ENCODE measurements at places on chromosomes 6 and 20.
A peak's percentile ranks its signal among the peaks of the same experiment; 100 is the strongest.

- no peak for DNase-seq
Observed at GRCh38 chr6:137708481-137708880, 158.6 kb upstream of the TNFAIP3 start.

DNA sequence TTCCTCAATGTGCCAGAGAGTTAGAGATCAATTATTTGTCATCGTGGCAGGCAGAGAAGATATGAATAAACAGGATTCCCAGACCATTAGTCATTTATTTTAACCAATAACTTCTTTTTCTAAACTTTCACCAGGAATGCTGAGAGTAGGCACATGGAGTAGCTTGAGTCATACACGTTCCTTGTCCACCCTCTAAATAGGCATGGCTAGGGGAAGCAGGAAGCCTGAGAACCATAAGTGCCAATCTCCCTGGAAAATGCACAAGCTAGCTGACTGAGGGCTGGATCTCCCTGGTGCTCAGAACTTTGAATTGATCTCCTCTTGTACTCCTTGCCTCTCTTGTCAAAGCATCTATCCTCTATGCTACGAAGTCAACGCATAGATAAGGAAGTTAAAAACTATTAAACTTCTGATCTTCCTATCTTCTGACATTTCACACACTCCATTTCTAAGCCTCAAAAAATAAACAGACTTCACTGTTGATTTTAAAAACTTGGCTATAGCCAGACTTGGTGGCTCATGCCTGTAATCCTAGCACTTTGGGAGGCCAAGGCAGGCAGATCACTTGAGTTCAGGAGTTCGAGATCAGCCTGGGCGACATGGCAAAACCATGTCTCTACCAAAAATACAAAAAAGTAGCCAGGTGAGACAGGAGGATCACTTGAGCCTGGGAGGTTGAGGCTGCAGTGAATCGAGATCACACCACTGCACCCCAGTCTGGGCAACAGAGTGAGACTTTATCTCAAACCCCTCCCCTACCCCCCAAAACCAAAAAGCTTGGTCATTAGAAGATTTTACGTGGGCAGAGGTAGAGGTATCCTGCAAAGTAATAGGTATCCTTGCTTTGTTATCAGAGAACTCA, 11.8 kb downstream of the ADTRP start:
- DNase-seq, result peak; percentile 96

- no peak for DNase-seq
Observed at GRCh38 chr6:16007146-16007545, 121.7 kb upstream of the MYLIP start.

DNA sequence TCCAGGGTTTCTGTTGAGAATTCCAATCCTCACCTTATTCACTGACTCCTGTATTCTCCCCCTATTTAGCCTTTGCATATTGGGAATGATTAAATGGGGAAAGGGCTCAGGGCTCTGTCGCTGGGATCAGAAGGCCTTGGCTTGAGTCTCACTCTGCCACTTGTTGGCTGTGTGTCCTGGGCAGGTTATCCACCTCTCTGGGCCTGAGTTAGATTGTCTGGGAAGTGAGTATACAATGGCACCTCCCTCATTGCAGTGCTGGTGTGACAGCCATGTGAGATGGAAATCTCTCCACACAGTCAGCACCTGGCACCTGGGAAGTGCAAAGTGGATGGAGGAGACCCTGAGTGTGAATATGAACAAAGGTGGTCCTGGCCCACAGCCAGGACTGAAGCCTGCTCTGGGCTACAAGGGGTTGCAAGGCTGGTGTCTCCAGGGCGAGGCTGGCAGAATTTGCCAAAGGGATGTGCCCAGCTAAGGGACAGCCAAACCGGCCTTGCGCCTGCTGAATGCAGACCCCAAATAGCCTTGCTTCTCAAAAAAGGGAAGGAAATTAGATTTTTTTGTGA, 200.0 kb upstream of the PMEPA1 start:
- DNase-seq, result no peak

DNA sequence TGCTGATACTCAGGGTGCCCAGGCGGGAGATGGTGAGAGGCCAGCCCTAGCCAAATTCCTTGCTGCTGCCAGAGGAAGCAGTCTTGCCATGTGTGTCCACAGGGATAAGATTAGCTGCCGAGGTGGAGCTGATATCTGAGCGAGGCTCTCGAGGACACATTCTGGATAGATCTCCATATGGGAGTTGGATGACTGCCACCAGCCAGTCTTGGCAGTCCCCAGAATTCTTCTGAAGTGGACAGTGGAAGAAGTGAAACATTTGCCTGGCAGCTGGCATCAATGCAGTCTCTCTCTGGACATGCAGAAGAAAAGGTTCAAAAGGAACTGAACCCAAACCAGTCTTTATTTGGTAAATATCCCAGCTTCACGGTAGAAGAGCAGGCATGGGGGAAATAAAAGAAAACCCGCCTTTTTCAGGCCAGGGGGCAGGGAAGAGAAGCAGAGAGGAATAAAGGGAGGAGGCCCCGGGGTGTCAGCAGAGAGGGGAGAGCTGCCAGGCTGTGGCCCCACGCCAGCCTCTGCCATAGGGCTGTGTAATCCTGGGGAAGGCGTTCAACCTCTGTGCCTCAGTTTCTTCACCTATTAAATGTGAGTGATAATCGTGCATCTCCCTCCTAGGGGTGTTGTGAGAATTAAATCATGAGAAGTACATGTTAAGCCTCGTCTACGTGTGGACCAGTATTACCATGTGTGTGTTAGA, 3.7 kb upstream of the FUCA2 start:
- no peak for DNase-seq

- DNase-seq, result peak; percentile 5
Observed at GRCh38 chr20:14696937-14697336, 359.5 kb upstream of the FLRT3 start.

- DNase-seq, result no peak
Observed at GRCh38 chr6:133376743-133377142, 135.6 kb downstream of the EYA4 start.

DNA sequence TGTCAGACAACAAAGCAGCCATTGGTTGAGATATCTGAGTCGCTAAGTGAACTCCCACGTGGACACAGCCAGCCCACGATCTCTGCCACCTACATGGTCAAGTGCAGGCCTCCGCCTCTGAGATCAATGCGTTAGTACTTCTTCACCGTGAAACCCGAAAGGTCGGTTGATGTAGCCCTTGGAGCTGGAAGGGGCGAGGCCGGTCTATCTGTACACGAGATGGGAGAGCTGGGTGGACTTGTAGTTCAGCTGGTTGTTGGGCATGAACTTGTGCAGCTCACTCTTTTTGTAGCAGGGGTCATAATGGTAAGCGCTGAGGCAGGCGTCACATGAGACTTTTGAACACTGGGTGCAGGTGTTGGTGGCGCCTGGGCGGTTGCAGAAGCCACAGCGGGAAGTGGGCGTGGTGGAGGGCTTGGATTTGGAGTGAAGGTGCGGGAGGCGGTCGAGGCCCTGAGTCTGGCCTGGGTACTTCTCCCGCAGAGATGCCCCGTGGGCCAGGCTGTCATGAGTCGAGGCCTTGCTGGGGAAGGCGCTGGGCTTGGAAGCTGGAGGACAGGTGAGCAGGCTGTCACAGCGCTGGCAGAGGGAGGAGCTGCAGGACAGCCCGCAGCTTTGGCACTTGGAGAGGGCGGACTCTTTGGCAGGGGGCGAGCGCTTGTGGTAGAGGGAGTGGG, 9.8 kb downstream of the SPATA2 start:
- no peak for DNase-seq

- peak; percentile 74 for DNase-seq
Observed at GRCh38 chr20:22160101-22160652, 424.2 kb downstream of the FOXA2 start.

DNA sequence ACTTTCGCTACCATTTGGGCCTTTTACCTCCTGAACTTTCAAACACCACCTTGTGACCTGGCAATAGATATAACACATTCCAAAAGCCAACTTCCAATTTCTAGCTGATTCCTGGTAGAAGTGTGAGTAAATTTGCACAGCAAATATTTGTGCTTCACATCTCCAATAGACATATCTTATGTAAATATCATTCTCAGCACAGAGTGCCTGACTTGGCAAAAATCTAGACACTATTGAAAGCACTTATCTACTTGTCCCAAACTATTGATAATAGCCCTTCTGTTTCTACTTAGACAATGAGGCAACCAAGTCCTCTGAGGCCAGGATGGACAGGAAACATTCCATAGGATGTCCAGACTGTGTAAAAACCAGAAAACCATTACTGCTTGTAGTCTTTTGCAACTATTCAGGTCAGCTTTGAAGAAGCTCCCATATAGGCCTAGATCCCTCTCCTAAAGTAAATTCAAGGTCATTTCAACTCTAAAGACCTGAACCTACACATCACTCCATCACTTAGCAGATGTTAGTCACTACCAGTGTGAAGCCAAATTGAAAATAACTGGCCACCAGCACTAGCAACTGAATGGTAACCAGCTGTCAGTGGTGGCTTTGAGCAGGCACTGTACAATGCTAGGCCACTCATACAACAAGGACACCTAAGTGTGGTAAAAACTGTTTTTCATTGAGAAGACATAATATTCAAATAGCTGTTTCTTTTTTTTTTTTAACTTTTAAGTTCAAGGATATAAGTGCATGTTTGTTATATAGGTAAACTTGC, 95.3 kb upstream of the RSPO3 start:
- no peak for DNase-seq

GRCh38 chr6:79780881-79781280, 149.8 kb downstream of the SH3BGRL2 start:
- no peak for DNase-seq

GRCh38 chr6:41843178-41843577, 52.0 kb downstream of the USP49 start:
- DNase-seq, result no peak

GRCh38 chr6:137699031-137699683, 167.9 kb upstream of the TNFAIP3 start:
- peak; percentile 55 for DNase-seq

GRCh38 chr6:24004062-24004461, 122.0 kb upstream of the NRSN1 start:
- peak; percentile 20 for DNase-seq

DNA sequence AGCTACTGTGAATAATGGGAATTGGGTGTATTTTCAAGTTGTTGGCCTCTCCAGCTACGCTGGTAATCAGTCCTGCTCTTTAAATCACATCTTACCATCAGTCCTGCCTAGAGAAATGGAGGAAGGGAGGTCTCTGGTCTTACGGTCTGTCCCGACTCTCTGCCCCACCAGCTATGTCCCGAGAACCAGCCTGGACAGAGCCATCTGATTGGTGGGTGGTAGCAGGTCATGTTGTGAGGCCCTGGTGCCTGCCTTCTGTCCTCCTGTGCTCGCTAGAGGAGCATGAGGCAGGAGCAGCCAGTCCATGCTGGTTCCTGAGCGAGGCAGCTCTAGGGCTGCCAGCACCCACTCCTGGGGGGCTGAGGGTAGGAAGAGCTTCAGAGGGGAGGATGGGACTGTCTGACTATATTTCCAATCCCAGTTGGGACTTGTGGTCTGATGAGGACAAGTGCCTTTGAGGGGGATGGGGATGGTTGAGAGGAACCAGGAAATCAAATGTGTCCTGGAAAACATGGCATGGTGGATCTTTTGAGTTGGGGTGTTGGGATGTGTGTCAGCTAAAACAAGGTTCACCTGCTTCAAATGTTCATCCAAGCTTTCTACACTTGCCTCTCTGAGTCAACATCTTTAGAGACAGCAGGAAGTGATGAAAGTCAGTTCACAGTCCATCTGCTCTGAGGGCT, 33.0 kb downstream of the SYNJ2 start:
- no peak for DNase-seq

DNA sequence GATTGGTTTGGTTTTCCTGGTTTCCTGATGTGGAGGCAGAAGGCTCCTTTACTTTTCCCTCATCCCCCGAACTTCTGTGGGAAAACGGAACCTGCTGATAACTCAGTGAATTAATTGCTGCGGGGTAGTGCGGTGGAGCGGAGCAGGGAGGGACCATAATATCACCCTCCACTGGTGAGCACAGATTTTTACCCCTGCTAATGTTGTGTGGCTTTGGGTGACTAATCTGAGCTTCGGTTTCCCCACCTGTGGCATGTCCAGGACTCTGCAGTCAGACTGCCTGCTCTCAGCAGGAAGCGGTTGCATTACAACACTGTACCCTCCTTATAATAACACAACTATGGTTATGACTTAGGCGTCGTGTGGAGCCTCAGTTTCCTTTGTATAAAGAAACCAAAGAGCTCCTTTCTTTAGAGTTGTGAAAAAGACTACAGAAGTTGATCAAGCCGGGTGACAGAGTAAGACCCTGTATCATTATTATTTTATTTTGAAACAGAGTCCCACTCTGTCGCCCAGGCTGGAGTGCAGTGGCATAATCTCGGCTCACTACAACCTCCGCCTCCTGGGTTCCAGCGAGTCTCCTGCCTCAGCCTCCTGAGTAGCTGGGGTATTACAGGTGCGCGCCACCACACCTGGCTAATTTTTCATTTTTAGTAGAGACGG, 2.2 kb upstream of the ID1 start:
- DNase-seq, result peak; percentile 94

- no peak for DNase-seq
Observed at GRCh38 chr6:167400482-167401138, 75.7 kb downstream of the TTLL2 start.

DNA sequence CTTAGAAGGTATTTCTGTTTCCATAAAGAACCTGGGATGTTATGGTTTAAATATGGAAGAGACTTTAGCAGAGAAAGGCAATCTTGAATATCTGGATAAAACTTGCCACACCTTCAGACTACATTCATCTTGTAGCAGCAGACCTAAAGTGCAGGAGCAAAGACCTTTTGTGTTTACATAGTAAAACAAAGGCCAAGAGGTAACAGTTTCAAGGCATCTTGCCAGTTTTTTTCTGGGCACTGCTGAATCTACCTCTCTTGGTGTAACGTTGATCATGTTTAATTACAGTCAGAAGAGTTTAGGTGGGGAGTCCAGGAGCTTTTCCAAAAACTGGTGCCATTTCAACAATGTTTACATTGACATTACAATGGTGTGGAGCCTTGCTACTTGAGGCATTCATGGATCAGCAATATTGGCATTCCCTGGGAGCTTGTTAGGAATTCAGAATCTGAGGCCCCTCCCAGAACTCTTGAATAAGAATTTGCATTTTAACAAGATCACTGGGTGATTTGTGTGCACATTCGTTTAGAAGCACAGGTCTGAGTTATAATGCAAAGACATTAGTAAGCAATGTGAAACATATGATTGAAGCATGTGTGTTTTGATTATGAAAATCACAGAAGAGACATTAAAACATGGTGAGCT, 94.5 kb downstream of the F13A1 start:
- DNase-seq, result no peak

DNA sequence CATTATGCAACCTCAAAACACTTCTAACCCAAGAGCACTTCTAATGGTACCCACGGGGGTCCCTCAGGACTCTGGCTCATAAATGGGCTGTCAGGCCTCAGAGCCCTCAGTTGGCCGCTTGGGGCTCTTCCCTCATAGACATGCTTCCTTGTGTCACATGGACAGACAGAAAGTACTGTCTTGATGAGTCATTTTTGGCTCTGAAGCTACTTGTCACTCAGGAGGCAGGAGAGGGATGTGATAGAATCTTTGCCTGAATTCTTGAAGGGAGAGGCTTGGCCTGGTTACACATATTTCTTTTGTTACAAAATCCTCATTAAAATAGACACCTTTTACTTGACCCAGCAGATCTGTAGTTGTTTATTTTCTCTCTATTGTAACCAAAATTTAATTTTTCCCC, 15.1 kb upstream of the EDN1 start:
- DNase-seq, result no peak

GRCh38 chr6:47116606-47117005, 74.5 kb upstream of the ADGRF1 start:
- no peak for DNase-seq

GRCh38 chr6:149108749-149109100, 208.8 kb upstream of the TAB2 start:
- no peak for DNase-seq

- no peak for DNase-seq
Observed at GRCh38 chr6:139642346-139642745, 267.9 kb upstream of the CITED2 start.
